Activated T-cell treated with anti-CD3 and anti-CD28 coated beads, Interleukin-2, amount 50 U/mL, for 72 hours (primary cell): ENCODE measurements at places on chromosomes 1 and 21.
A peak's percentile ranks its signal among the peaks of the same experiment; 100 is the strongest.

GRCh38 chr1:76418531-76418930 lies 344.0 kb downstream of the ST6GALNAC3 start:
- no peak for DNase-seq

- DNase-seq, result no peak
These were observed 112.1 kb downstream of the PCNX2 start for GRCh38 chr1:233183226-233184020.

DNA sequence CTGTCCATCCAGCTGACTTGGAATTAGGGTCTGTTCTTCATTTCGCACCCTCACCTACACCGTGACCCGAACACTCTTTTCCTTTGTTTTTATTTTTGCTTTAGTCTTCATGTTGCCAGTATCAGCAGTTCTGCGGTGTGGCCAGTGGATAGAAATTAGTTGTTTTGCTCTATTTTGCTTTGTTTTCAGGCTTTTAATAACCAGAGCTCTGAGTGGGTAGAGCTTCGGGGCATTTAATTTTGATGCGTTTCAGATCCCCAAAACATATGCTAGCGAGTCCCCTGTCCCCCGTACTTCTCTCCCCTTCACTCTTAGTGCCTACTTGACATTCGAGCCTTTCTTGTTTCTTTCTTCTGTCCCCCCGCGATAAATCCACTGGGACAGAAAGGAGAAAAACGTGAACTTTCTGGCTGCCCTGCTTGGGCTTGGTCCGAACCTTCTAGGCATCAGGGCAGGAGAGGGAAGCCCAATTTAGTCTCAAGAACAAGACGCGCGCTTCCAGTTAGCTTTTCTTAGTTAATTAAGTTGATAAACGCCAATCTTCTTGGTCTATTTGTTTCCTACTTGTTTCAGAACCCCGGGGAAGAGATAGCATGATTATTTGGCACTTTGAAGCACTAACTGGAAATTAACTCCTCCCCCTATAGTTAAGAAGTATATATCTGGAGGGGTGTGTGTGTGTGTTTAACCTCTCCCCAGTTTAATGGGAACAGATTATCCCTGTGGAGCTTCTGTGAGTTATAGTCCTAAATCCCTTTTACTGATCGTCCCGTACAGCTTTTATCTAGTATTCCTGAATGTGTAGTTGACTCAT lies 839 bp downstream of the SWT1 start:
- DNase-seq, result no peak

- DNase-seq, result no peak
These were observed 1.2 kb downstream of the ETV3 start for GRCh38 chr1:157137046-157137407.

GRCh38 chr1:37850352-37850955 lies 8.9 kb downstream of the MTF1 start:
- no peak for DNase-seq

GRCh38 chr1:222095606-222096475 lies 354.0 kb upstream of the DUSP10 start:
- DNase-seq, result peak; percentile 63

DNA sequence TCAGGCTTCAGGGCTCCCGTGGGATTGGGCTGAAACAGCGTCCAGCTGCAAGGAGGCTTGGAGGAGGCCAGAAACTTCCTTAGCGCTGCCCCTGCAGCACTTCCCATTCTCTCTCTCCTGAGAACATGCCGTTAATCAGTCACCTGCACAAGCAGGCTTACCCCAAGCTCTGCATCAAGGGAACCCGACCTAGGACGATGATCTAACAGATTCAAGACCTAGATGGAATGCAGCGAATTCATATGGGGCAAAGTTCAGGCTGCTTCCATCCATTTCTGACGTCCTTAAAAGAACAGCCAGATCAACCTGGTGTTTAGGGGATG lies 114.1 kb downstream of the ERG start:
- no peak for DNase-seq

DNA sequence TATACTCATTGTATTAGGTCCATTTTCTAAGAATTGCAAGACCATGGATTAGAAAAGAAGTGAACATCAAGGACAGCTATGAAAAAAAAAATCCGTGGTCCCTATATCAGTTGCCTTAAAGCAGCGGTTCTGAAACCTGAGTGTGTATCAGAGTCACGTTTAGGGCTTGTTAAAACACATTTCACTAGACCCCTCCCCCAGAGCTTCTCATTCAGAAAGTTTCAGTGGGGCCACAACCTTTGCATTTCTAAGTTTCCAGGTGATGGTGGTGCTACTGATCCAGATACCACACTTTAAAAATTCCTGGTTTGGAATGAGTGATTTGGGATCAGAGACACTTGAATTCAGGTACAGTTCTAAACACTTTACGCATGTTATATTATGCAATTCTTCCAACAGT lies 96.1 kb upstream of the PRMT6 start:
- no peak for DNase-seq

GRCh38 chr1:234529095-234529949 lies 50.3 kb upstream of the TARBP1 start:
- DNase-seq, result no peak

- peak; percentile 87 for DNase-seq
These were observed 233.0 kb upstream of the IRF2BP2 start for GRCh38 chr1:234842726-234843641.

- DNase-seq, result no peak
These were observed 158.4 kb downstream of the DUSP10 start for GRCh38 chr1:221583465-221583864.

- DNase-seq, result no peak
These were observed 21.1 kb downstream of the TLCD4 start for GRCh38 chr1:95138223-95138622.

DNA sequence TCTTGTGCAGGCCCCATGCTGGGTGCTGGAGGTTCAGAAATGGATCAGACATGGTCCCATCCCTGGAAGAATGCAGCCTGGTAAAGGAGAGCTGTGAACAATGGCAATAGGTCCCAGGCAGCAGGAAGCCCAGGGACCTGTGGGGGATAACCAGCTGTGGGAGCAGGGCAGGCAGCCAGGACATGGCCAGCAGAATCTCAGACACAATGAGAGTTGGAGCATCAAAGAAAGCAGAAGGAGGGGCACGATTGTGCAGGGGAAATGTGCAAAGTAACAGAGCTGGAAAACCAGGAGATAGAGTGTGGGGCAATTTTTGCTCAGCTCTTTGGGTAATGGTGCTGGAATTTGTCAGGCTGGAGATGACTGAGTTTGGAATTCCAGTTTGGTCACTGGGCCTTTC lies 44.3 kb downstream of the C8B start:
- DNase-seq, result no peak

GRCh38 chr1:117114877-117115276 lies 6.7 kb downstream of the TRIM45 start:
- DNase-seq, result no peak

DNA sequence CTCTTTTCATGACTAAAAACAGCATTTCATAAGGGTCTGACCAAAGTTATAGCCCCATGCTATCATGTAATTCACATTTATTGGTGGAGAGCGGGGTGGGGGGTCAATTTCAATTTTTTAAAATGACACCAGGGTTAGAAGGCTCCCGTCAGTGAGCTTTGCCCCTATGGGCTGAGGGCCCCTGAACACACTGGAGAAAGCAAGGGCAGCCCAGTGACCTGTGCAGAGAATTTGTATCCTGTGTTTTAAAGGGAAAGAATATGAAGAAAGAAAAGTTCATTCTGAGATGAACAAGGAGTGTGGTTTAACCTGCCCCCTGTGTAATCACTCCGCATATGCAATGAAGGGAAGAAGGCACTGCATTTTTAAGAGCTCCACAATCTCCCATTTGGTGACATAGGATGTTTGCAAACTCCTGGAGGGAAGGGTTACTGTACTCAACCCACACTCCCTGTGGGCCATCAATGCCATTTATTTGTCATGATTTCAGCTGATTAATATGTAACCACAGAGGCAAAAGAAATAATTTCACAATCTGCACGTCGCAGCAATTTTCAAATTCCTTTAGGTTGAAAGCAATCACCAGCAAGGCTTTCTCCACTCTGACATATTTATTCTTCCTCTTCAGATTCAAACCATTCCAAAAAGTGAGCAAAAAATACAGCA lies 95.6 kb downstream of the ZNF281 start:
- DNase-seq, result no peak

DNA sequence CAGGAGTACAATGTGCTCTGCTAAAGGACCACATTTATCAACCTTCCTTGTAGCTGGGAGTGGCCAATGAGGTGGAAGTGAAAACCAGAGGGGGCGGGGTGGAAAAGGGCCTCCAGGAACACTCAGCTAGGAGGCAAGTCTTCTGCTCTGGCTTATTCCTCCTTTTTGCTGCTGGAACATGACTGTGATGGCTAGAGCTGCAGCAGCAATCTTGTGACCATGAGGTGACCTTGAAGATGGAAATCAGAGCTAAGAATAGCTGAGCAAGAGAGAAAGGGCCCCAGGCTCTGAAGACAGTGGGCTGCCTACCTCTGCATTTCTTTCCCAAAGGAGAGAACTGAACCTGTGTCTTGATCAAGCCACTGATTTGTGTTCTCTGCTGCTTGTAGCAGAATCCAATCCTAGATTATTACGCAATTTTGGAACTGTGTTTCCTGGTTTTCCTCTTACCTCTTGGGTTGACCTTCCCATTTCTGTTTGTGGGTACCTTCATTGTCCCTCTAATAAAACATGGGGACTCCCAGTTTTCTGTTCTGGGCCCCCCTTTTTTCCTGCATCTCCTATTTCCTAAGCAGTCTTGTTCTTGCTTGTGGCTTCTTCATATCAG lies 36.4 kb upstream of the WNT4 start:
- no peak for DNase-seq

- DNase-seq, result no peak
These were observed 254.4 kb upstream of the CSF3R start for GRCh38 chr1:36737038-36737555.
